Activated B cell treated with CpG ODN at 0.5 μM for 24 hours (primary cell): ENCODE measurements at places on chromosomes 7 and 10. TPM values are rescaled to one million over a fixed set of nuclear protein-coding genes. Genes with fewer than 3 reads are reported as not detected.
A peak's percentile ranks its signal among the peaks of the same experiment; 100 is the strongest.

ZNF804B gene
- not detected in 2 replicates for total RNA-seq

CACNB2 gene
- not detected in 2 replicates for total RNA-seq

HOXA1 gene
- total RNA-seq, result 0.55 and 0.61 TPM in 2 replicates

CCL26 gene
- total RNA-seq, result not detected in 2 replicates

FFAR4 gene
- total RNA-seq, result not detected in 2 replicates

MPP7 gene
- total RNA-seq, result 6.2 and 8.3 TPM in 2 replicates

HEPACAM2 gene
- not detected in 2 replicates for total RNA-seq

ASB10 gene
- not detected in 2 replicates for total RNA-seq

DNA sequence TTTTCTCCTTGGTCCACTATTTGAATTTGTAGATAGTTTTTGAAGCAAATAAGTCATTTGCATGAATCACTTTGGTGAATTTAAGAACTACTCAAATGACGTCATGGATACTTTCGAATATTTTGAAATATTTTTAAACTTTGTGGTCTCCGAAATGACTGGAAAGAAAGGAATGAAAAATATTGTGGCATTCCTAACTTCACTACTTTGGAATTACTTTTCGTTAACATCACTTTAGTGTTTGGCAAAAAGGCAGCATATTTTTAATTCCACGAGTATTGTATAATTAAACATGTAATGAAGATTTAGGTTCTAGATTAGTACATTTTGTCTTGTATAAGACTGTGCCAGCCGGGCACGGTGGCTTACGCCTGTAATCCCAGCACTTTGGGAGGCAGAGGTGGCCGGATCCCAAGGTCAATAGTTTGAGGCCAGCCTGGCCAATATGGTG is 35.3 kb upstream of the ZRANB1 start:
- no peak for DNase-seq

DNA sequence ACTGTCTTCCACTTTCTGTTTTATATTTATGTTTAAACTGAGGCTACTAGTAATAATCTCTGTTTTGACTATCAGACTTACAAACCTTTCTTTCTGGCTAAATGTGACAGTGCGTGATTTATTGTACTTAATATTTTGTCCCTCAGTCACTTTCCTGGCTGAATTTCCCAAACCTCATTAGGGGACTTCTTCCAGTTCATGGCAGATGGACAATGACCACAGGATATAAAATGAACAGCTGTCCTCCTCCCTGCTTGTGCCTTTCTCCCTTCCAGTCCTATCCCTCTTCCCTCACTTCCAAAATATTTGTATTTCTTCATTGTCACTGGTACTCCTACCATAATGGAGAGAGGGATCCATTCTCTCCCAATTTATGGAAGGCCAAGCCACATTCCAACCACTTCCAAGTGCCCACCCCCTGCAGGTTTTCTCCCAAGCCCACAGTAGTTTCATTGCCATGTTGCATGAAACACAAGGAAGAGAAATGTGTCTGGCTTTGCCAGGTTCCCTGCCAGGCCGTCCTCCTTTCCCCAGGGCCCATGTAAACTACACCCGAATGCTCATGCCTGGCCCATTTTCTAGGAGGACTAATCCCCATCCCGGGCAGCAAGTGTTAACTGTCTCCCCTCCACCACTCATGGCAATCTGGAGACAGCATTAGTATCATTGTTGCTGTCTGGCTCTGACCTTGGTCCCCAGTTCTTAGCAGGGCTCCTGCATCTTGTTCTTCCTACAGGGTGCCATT is 269.5 kb upstream of the SLC26A5 start:
- no peak for DNase-seq

- DNase-seq, result no peak
Measured at GRCh38 chr7:52547308-52547910, 488.0 kb upstream of the POM121L12 start.

DNA sequence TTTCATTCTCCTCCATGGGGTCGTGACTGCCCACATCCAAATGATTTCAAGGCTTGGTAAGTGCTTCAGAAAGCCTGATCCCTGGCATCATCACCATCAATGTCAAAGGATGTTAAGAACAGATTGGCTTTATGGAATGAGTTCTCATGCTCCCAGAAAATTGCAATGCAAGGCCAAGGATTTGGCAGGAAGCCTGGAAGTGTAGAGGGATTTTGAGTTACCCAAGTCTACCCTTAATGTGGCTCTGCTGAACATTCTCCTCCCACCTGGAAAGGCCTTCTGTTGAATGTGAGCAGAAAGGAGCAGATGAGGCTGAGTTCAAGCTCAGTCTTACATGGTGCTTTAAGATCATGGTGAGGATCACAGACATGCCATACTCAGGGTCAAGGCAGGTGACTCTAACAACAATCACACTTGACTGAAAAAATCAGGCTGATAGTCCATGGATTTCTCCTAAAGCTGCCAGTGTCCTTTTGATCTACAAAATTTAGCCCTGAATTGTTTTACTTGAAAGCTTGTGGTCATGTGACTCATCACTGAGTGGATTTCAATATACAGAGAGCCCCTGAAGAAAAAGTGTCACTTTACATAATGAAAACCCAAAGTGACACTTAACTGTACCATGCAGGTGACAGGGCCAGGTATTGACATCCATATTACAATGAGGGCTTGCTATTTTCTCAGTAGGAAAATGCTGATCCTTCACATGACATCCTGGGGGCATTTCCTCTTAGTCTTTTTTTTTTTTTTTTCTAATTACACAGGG is 111.1 kb upstream of the PDLIM1 start:
- no peak for DNase-seq

DNA sequence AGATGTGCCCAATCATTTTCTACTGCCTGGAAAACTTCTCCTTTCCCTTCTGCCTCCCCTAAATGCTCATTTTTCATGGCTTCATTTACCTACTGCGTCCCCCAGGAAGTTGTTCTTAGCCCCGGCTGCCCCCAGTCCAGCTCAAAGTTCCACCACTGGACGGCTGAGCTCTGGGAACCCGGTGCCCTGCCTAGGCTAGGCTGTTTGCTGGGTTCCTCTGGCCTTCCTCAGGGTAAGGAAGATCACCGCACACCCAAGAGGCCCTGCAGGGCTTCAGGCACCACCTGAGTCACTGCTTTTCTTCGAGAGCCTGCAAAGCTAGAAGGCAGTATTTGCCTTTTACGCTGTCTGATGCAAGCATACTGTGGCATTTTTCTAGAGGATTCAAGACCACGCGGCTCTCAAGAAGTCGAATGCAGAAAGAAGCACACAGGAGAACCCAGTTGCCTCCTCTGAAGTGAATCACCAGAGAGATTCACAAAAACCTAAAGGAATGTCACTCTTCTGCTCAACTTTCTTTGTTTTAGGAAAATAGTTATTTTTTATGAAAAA is 46.7 kb upstream of the ZMIZ1 start:
- DNase-seq, result no peak

DNA sequence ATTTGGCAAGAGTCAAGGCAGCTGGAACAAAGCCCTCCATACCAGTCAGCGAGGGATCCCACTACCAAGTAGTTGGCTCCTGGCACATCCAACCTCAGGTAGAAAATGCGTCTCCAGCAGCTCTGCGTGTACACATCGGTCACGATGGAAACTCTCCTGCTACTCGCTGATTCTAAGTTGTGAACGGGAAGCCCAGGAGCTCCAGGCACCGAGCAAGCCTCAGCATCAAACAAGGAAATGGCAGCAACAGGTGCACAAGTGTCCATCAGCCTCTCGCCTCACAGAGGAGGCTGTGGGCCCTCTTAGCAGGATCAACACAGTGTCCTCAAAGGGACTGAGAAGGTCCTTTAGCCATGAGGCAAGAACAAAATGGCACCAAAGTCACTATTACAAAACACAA is 127.0 kb downstream of the TCERG1L start:
- DNase-seq, result no peak

- DNase-seq, result no peak
Measured at GRCh38 chr7:85186083-85186520, 754 bp downstream of the SEMA3D start.

DNA sequence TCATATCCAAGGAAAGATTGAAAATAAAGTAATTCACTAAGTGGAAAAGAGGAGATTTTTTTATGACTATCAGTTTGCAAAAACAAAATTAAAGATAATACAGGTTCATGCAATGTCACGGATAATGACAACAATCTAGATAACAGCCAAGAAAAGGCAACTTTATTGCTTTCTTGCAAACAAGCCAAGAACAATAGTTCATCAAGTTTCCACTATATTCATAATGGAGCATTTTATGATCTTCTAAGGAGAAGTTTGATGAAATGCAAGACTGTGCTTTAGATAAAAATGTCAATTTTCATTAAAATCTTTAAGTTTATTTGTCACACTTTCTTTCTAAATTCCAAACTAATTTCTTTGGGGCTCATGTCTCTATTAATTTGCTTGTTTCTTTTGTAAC is 53.9 kb upstream of the NRP1 start:
- DNase-seq, result no peak

- no peak for DNase-seq
Measured at GRCh38 chr7:149456506-149457421, 4.1 kb downstream of the ZNF777 start.

GRCh38 chr10:132654708-132655661 is 117.4 kb downstream of the INPP5A start:
- DNase-seq, result peak; percentile 46

- DNase-seq, result no peak
Measured at GRCh38 chr10:88793712-88794299, 8.7 kb upstream of the LIPM start.
